ENCODE measurements at places on chromosomes 3 and 15.

DNA sequence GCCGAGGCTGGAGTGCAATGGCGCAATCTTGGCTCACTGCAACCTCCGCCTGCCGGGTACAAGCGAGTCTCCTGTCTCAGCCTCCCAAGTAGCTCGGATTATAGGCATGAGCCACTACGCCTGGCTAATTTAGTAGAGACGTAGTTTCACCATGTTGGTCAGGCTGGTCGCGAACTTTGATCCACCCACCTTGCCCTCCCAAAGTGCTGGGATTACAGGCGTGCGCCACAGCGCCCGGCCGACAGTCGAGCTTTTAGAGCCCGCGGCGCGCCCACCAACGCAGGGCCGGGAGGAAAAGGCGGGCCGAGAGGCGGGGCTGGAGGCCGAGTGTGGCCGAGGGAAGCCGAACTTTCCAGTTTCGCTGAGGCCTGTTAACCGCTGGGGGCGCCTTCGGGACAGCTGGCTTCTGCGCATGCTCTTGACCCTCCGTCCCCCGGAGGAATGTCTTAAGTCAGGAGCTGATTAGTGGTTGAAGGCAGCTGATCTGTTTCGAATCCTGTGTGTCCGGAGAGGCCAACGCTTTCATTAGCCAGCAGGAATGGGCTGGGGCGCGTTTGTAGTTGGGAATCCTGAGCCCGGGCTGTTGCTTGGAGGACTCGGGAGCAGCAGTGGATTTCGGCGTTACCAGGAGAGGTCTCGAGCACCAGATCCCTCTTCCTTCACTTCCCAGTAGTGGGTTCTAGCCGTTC, 10.0 kb downstream of the RPLP1 start:
- peak; percentile 98 for DNase-seq

- DNase-seq: no peak
Measured at GRCh38 chr15:76162784-76163456, 103.1 kb downstream of the TMEM266 start.

GRCh38 chr3:13683772-13684171, 134.8 kb downstream of the FBLN2 start:
- DNase-seq: no peak

DNA sequence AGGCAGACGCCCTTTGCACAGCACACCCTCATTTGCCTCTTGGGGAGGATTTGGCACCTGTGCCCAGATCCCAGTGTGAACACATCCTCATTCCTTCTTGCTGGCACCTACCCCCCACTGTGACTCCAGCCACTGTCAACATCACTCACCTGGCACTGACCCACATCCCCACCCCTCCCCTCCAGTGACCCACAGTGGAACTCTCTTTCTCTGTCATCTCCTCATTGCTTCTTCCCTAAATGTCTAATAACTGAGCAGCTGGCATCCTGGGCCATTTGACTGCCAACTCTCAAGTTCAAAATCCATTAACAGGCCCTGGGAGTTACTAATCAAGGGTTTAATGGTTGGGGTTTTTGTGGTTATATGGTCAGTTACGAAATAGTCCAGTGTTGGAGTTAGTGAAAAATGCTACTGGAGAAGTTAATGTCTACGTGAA, 14.4 kb downstream of the SNAPC5 start:
- DNase-seq: no peak

GRCh38 chr3:69462826-69463100, 76.9 kb upstream of the FRMD4B start:
- no peak for DNase-seq

GRCh38 chr3:190558316-190558715, 44.4 kb downstream of the IL1RAP start:
- no peak for DNase-seq

DNA sequence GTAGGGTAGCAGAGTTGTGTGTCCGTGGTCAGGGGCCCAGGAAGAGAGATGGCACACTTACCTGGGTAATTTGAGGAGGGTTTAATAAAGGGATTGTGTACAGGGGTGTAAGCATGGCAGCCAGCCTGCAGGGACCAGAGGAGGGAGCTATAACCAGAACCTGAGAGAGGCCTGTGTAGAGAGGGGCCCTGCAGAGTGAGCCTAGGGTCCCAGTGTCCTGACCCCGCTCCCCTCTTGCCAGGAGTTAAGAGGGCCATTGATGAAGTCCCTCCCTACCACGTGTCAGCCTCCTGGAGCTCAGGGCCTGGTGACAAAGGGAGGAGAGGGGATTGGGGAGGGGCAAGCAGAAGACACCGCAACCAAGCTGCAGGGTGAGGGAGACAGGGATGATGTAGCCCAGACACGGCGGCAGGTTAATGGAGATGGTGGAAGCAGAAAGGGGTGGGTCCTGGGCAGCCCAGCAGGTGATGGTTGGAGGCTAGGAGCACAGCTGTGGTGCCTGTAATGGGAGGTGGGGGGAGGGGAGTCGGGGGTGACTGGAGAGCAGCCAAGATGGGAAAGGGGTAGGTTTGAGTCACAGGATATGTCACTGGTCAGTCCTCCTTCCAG, 165.4 kb upstream of the TOPAZ1 start:
- DNase-seq: no peak

- DNase-seq: no peak
Measured at GRCh38 chr3:73140772-73141442, 79.4 kb downstream of the EBLN2 start.

DNA sequence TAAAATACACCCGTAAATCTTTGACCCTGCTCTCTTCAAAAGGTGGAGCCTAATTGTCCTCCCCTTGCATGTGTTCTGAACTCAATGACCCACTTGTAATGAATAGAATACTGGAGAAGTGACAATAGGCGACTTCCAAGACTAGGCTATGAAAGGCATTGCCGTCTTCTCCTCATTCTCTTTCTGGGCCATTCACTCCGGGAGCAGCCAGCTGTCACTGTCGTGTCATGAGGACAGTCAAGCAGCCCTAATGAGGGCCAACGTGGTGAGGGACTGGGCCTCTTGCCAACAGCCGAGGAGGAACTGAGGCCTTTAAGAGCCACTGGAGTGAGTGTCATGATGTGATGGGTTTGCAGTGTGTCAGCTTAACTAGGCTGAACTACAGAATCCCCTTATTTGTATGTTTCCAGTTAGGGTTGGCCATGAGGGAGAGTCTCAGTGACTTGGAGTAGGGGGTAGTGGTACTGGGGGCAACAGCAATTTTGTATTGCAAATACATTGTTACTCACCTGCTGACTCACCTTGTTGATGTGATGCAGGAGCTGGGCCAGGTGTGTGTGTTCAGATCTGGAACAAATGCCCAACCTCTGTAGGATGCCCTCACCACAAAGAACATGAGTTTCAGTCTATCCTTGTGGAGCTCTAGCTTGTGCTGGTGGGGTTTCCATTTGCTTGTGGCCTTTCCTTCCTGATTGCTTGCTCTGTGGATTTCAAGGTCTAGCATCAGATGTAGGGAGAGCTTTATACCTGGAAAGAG, 188.5 kb upstream of the PROK2 start:
- no peak for DNase-seq

GRCh38 chr15:92494806-92495336, 101.2 kb downstream of the ST8SIA2 start:
- no peak for DNase-seq

- peak; percentile 78 for DNase-seq
Measured at GRCh38 chr3:14725564-14726440, 50.9 kb downstream of the C3orf20 start.

GRCh38 chr3:149969110-149969939, 1.4 kb downstream of the PFN2 start:
- DNase-seq: peak; percentile 73

- DNase-seq: no peak
Measured at GRCh38 chr3:190094160-190094718, 26.5 kb downstream of the P3H2 start.

DNA sequence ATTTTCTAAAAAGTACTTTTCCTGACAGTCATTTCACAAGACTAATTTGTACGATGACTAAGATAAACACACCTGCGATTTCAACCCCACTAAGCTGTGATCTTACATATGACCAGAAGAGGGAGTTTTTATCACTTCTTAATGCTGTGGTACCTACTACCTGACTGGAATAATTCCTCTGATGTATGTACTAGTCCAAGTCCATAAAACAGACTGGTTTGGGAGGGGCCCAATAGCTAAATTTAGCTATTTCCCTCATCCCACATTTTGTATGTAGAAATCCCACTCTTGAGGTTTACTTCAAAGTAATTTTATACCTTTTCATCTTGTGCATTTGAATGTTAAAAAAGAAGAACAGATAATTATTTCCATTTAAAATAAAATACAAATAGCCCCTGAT, 49.7 kb upstream of the SCAANT1 start:
- no peak for DNase-seq

GRCh38 chr3:69120879-69121464, 1.4 kb downstream of the LMOD3 start:
- DNase-seq: peak; percentile 80

DNA sequence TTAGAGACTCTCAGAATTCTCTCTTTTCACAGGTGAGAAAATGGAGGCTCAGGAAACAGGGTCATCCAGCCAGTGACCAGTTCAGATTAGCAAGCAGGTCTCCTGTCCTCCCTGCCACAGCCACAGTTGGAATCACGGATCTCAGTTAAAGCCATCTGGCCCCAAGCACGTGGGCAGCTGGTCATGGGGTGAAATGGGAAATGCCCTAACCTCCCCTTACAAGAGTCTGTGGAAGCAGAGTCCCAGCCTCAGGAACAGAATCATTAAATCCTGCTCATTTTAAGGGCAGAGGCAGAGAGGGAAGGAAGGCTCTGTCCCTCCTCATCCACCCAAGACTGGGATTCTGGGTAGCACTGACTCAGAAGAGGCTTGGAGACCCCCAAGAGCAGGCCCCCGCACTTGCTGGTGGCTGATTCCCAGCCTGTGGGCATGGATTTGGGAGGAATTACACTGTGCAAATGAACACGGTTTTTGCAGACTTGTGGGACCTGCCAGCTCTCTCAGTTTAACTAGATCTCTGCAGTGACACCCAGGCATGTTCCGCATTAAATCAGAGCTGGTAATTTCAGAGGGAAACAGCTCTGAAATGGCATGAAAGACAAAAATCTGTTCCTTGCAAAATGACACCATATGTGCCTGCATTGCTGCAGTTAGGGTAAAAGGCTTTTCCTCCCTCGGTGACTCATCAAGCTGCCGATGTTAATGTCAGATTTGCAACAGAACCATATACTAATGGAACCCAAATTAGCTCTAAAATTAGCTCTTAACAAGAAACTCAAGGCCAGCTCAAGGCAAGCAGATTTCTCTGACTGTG, 89.0 kb downstream of the BDH1 start:
- DNase-seq: no peak

DNA sequence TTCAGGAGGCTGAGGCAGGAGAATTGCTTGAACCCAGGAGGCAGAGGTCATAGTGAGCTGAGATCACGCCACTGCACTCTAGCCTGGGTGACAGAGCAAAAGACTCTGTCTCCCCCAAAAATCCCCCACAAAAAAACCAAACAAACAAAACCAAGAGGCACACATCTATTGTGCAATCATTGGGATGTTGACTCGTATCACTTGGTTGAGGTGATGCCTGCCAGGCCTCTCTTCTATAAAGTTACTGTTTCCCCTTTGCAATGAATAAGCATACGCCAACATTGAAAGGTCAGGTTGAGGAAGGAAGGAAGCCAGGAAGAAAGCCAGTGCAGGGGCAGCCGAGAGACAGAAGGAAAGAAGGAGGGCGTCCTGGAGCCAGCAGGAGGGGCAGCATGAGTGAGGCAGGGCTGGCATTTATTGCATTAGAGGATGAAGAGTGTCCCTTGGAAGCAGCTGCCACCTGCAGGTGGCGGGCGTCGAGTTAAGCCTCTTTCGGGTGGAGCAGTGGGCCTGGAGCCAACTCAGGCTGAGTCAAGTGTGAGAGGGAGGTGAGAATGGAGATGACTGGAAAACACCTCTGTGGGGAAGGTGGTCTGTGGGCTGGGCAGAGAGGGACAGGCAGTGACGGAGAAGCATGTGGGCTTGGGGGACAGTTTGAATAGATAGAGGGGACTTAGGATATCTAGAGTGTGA, 8.3 kb upstream of the CSPG4 start:
- DNase-seq: no peak

- DNase-seq: no peak
Measured at GRCh38 chr3:69604735-69605450, 134.4 kb upstream of the MITF start.

DNA sequence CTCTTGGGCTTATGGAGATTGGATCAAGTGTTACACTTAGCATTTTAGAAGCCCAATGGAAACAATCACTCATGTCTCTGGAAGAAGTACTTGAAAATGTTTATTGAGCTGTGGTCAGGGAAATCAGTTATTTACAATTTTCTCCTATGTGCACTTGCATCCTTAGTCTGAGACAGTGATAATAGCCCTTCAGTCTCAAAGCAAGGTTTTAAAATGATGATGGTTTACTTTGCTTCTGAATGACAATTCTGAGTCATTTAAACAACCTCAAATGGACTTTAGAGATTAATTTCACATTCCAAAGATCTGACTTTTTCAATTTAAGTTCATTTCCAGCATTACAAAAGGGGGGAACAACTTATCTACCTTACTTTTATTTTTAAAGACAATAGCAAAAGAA, 20.1 kb downstream of the TIPARP start:
- DNase-seq: no peak
